ENCODE measurements at places on chromosomes 2 and 18.

- no peak for DNase-seq
Measured at GRCh38 chr2:220192994-220193753, 565.7 kb downstream of the SLC4A3 start.

DNA sequence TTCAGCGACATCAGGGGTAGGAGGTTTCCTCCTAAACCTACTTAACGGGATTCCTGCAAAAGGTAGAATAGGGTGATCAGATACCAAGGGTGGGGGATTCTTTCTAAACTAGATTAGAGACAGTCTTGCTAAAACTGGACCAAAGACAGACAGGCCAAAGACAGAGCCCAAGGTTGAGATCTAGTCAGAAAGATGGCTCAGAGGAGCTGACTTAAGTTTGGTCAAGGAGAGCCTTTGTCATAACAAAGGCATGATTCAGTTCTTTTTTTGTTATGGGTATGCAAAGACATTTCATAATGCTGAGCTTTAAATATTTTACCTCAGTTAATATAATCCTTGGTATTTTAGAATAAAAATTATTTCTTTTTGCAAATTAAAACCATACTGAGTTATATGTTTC is 17.8 kb upstream of the GPR75 start:
- DNase-seq, result no peak

DNA sequence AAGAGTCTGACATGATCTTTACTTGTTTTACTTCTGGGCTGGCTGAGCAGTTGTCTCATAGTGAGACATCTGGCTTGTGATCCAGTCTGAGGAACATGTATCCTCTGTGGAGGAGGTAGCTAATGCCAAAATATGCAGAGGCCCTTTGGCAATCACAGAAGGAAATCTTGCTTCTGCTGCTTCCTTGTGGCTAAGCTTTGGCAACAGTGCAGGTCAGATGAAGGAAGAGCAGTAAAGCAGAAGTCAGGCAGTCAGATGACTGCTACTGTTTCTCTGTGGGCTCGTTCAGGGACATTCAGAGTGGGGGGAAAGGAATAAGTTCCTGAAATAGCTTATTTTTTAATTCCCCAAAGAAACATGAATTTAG is 22.3 kb downstream of the DOK1 start:
- no peak for DNase-seq

GRCh38 chr2:232886632-232887031 is 16.6 kb downstream of the SNORC start:
- no peak for DNase-seq

DNA sequence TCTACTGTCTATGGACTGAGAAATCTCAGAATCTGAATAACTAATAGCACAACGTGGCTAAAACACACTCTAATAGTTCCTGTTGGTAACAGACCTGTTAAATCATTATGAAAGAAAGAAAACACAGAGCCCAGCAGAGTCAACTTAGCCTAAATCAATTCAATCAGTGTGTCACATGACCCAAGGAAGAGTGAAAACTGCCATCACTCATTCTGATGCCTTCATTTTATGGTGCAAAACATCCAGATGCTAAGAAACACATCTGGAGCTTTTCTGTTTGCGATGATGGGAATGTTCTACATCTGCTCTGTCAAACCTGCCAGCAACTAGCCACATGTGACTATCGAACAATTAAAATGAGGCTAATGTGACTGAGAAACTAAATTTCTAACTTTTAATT is 295.7 kb upstream of the TRIB2 start:
- no peak for DNase-seq

GRCh38 chr2:30978044-30978443 is 160.2 kb downstream of the GALNT14 start:
- DNase-seq, result no peak

DNA sequence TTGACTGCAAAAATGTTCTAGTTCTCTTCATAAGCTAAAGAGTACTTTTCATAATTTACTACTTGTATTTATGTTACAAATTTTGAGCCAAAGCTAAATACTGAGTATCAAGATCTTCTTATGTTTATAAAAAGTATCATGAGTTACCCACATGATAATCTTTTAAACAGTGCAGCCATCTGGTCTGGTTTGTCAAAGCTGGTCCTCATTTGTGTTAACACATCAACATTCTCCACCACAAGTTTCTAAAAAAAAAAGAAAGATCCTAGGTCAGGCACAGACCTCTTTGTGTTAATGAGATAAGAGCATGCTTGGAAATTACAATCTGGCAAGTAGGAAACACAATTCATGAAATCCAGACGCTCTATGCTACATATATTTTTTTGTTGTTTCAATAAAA is 75.5 kb upstream of the FRZB start:
- no peak for DNase-seq

- DNase-seq, result no peak
Measured at GRCh38 chr2:119308793-119309330, 57.8 kb downstream of the C2orf76 start.

DNA sequence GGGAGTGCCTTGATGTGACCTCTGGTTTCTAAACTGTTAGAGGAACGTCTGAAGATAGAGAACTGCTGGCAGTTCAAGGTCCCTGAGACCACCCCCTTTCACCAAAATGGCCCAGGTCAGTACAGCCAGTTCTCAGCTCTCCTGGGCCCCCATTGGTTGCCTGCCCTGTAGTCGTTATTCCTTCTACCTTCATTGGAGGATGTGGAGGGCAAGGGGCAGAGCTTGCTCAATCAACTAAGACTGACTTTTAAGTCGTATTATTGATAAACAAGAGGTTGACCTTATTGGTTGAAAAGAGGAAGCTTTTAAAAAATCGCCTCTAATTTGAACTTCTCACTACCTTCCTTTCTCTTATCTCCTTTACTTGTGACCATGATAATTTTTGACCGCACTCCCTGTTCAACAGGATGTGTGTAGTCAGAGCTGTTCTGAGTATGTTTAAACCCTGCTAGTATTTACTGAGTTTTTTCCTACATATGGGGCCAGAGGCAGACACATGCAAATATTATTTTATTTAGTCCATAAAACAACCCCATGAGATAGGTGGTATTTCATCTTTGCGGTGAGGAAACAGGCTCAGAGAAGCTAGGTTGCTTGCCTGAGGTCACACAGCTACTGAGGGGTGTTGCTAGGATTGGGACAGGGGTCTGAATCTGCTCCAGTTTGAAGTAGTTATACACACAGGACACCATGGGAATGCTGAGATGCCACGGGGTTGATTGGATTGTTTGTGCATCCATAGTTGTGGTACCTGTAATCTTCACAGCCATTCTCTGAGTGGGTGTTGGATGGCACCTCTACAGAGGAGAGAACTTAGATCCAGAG is 65.9 kb downstream of the TMEM247 start:
- DNase-seq, result no peak

DNA sequence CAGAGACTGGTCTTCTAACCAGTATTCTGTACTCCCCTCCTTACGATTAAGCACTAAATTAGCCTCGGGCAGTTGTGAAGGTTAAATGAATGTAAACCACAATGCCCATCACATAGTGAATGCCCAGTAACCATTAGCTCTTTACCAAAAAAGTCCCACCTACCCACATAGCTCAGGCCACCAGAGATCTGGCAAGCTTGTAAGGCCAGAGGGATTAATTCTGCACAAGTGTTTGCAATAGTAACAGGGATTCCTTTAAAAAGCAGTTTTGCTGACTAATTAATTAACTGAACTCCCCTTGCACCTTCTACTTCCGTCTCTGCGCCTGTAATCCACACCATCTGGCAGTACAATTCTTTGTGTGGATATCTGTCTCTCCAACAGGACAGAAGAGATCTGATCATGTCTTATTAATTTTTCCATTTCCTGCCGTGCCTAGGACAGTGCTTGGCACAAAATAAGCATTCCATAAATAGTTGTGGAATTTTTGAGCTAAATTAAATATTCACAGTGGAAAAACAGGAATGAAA is 36.2 kb upstream of the IGFBP2 start:
- DNase-seq, result no peak

- no peak for DNase-seq
Measured at GRCh38 chr2:134431838-134432434, 178.1 kb downstream of the MGAT5 start.

- DNase-seq, result no peak
Measured at GRCh38 chr2:101089942-101090799, 61.0 kb downstream of the TBC1D8 start.

DNA sequence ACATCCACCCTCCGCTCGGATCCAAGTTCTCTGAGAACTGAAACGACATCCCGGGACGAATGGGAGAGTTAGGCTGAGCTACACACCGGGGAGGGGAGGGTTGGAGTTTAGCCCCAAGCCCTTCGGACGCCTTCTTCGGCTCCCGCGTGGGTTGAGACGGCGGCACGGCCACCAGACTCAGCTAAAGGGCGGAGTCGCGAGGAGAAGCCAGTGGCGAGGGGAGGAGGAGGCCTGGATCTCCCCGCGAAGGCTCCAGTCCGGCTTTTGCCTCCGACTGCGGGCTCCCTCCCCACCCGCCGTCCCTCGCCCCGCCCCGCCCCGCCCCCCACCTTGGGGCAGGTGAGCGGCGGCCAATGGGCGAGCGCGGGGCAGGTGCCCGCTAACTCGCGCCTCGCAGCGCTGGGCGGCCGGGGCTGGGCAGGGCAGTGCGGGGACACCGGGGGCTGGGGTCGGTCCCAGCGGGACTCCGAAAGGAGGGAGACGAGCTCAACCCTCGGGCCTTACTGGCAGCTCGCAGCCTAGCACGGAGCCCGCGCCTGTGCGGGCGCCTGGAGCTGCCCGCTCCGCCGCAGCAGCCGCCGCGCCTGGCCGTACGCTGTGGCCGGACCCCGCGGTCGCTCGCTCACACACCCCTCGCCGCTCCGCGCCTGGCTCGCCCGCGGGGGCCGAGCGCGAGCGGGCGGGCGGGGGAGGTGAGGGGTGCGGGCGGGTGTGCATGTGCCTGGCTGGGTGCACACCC is at the start of gene EMX1:
Gene EMX1 (plus strand): TSS at position 382 of the 739 bp plus-strand sequence. CDS start 334 bp downstream, at position 716.
- no peak for DNase-seq

DNA sequence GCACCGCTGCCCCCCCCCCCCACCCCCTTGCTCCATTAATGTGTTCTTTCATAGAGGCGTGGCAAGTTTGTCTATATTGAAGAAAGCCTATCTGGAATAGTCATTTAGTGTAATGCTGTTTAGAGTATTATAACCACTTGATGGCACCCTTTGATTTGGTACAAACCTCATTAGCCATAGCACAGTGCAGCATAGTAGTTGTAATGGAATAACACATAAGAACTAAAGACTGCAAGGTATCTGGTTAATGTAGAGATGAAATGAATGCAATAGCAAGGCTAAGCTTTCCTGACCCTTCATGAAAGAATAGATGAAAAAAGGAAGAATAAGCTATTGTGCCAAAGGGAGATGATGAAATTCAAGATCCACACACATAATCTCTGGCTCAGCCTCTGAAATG is 81.9 kb downstream of the EHBP1 start:
- no peak for DNase-seq

DNA sequence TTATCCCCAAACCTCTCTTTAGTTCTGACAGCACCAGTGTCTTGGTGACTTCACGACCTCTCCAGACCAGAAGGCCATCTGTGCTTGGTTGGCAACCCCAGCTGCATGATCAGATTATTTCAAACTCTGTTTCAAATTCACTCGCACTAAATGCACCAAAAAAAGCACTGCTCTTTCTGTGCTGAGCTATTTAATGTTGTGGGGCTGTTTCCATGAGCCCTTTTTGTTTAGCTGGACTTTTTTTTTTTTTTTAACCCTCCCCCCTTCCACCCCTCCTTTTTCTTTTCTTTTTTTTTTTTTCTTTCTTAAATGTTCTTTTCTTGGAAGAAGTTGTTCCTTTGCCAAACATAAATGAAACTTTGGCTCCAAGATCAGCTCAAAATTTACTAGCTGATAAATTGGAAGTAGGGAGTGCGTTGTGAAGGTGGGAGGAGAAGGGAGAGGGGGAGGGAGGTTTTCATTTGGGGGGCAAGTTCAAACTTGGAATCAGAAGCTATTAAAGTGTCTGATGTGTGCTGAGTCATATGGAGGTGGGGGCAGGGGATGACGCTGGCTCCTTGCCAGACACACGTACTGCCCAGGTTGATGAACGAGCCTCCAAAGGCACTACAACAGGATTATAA is 543.0 kb upstream of the TNP1 start:
- DNase-seq, result no peak
